Bronchus fibroblast of lung (primary cell): ENCODE measurements at places on chromosomes 2 and 18. TPM values are rescaled to one million over a fixed set of nuclear protein-coding genes. Genes with fewer than 3 reads are reported as not detected.

The EFEMP1 gene
- 216 and 229 TPM in 2 replicates for total RNA-seq

The BCL2 gene
- 0.59 and 3.9 TPM in 2 replicates for total RNA-seq

The IHH gene
- not detected in 2 replicates for total RNA-seq

The ALLC gene
- not detected in 2 replicates for total RNA-seq

The MAP4K4 gene
- 81.9 and 89.6 TPM in 2 replicates for total RNA-seq

The GALR1 gene
- not detected in 2 replicates for total RNA-seq

The KCNIP3 gene
- total RNA-seq, result 2.0 and 2.5 TPM in 2 replicates

The UGT1A10 gene
- not detected in 2 replicates for total RNA-seq

The SPP2 gene
- total RNA-seq, result not detected in 2 replicates

The GALNT5 gene
- 9.5 and 11.1 TPM in 2 replicates for total RNA-seq
